ENCODE measurements at places on chromosomes 2 and 18. TPM values are rescaled to one million over a fixed set of nuclear protein-coding genes. Genes with fewer than 3 reads are reported as not detected.

- no peaks in the 10 kb centered on the region for H3K27me3 ChIP-seq
- no peak for DNase-seq
- no peaks in the 10 kb centered on the region for H3K4me1 ChIP-seq
- H3K4me3 ChIP-seq, result no peak overlapping the region
- H3K27ac ChIP-seq, result no peak overlapping the region
These were observed 35.5 kb downstream of the SCN2A start for GRCh38 chr2:165274698-165275097.

DNA sequence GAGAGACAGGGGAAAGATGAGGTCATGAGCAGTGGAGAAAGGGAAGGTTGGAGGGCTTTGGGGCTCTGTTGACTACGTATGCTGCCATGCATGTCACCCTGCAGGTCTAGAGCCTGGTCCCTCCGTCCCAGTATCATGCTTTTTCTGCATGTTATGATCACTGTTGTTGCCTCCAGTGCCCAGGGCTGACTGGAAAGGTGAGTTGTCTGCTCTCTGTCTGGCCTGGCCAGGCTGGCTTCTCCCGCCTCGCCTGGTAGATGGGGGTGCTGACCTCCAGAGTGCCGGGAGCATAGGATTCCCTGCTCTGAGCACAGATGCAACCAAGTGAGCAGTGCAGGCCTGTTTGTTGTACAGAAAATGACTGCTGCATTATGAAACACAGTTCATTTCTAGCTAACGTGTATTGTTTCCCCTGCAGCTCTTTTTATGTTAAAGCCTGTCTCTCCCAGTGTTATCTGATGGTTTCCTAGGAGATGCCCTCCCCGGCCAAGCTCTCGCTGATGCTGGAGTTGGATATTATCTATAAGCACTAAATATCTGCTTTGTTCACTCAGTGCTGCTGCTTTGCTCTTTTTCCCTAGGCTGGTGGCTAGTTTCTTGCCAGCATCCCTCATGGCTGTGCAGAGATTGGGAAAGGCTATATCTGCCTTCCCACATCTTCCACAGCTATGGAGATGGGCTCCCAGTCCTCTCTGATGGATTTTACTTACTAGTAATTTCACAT lies 158.2 kb downstream of the TDRD15 start:
- H3K27me3 ChIP-seq, result no peaks in the 10 kb centered on the region
- no peak for DNase-seq
- H3K4me1 ChIP-seq, result no peaks in the 10 kb centered on the region
- H3K4me3 ChIP-seq, result no peak overlapping the region

- no peak overlapping the region for H3K27ac ChIP-seq
- no peak overlapping the region for H3K4me3 ChIP-seq
- no peaks in the 10 kb centered on the region for H3K36me3 ChIP-seq
- no peaks in the 10 kb centered on the region for H3K4me1 ChIP-seq
These were observed 20.0 kb upstream of the OTOS start for GRCh38 chr2:240160291-240161086.

- H3K27me3 ChIP-seq, result no peaks in the 10 kb centered on the region
- H3K4me1 ChIP-seq, result no peaks in the 10 kb centered on the region
- DNase-seq, result no peak
- no peak overlapping the region for H3K27ac ChIP-seq
- H3K4me3 ChIP-seq, result no peak overlapping the region
These were observed 12.2 kb downstream of the DHRS9 start for GRCh38 chr2:169081551-169081950.

DNA sequence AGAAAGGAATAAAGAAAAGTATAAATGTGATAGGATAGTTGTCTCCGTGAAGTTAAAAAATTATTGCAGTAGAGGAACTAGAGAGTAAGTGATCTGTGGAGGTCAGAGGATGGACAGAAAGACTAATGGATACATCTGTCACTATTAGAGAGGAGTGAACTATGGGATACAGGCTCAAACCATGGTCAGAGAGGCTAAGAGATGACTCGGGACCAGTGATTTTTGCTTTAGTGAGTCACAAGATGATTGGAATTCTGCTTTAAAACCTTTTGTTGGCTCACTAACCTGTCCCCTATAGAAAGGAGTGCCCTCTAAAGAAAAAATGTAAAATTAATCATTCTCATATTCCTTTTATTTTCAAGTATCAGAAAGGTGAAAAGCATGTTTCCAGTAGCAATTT lies 30.3 kb downstream of the ALMS1 start:
- H3K27ac ChIP-seq, result no peak overlapping the region
- H3K4me1 ChIP-seq, result no peaks in the 10 kb centered on the region
- DNase-seq, result no peak
- no peaks in the 10 kb centered on the region for H3K27me3 ChIP-seq

The GKN2 gene
- not detected for total RNA-seq

The TMSB10 gene
- total RNA-seq, result 1,075 TPM
